Muscle of leg (tissue), 16 donors: ENCODE measurements at places on chromosomes 1 and 21. TPM values are rescaled to one million over a fixed set of nuclear protein-coding genes. Genes with fewer than 3 reads are reported as not detected.

GRCh38 chr1:170168265-170168664 lies 22.5 kb downstream of the NTMT2 start:
- DNase-seq: peak; percentile 59

GRCh38 chr1:181936768-181937581 lies 124.5 kb downstream of the ZNF648 start:
- peak; percentile 15 for DNase-seq

DNA sequence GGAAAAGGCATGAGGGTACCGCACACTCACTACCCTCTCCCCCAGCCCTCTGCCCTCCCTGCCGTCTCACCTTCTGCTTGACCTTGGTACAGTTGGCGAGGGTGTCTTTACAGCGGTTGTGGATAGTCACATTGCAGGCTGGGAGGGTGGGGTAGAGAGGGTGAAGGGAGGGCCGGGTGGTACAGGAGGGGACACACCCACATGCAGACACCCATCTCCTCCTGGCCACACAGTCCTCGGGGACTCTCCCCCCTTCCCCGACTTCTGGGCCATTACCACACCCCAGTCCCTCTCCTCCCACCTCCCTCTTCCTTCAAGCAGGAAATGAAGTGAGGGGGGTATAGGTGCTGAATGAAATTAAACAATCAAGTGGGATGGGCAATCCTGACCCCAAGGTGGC lies 11.6 kb downstream of the ARHGEF2 start:
- no peak for DNase-seq

GRCh38 chr21:34817821-34818661 lies 149.2 kb downstream of the CLIC6 start:
- DNase-seq: peak; percentile 40

GRCh38 chr1:226033582-226033981 lies 28.9 kb upstream of the H3-3A start:
- peak; percentile 59 for DNase-seq

DNA sequence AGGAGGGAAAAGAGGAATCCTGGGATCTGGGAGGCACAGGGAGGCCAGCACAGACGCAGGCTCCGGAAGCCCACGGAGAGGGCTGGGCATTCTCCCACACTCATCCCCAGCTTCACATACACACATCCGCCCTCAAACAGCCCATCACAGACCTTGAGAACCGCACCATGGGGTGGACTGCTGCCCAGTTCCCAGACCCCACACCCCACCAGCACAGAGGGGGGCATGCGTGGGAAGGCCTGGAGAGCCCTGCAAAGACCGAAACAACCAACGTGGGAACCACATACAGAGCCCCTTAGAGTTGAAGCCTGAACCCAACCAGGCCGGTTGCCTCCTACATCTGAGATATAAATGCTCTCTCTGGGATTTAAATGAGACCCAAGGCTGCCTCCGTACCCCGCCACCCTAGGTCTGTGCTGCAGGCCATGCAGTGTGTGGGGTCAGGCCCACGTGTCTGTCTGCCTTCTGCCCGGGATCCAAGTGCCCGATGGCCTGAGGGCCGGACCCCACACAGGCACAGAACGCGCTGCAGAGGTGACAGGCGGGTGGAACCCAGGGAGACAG lies 126.2 kb upstream of the COL6A1 start:
- DNase-seq: no peak

DNA sequence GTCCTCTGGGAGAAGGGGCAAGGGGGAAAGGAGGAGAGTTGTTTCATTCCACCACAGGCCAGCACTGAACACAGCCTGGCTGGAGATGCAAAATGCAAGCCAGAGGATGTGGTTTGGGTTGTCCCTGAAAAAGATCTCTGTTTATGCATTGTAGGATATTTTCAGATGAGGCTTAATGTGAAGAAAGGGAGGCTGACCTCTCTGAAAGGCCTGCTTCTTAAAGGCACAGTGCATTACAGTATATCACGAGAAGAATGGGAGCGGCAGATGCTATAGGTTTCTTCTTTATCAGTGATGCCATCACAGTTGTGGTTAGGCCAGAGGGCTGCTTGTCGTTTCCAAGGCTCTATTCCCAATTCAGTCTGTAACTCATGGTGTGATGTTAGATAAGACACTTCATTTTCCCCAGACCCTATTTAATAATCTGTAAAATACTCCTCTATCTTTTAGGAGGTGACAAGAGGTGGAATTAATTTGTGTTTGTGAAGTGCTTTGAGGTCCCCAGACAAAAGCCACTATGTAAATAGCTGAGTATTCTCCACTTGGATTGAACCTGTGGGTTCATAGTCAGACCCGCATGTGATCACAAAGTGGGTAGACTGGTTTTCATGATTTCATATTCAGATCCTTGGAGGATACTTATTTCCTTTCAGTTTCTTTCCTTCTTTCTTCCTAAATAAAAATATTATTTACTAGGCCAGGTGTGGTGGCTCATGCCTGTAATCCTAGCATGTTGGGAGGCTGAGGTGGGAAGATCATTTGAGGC lies 76.5 kb upstream of the WDR26 start:
- DNase-seq: no peak

- peak; percentile 66 for DNase-seq
Measured at GRCh38 chr1:215081661-215082531, 641 bp upstream of the KCNK2 start.

GRCh38 chr1:99672530-99673213 lies 26.8 kb downstream of the PALMD start:
- peak; percentile 81 for DNase-seq

Gene HAPLN2
- total RNA-seq: 0.44 TPM

Gene S100A7
- total RNA-seq: not detected

Gene OR2L5
- not detected for total RNA-seq

Gene PPIE
- 35.3 TPM for total RNA-seq
